ENCODE measurements at places on chromosomes 16 and 17. TPM values are rescaled to one million over a fixed set of nuclear protein-coding genes. Genes with fewer than 3 reads are reported as not detected.
A peak's percentile ranks its signal among the peaks of the same experiment; 100 is the strongest.

DNA sequence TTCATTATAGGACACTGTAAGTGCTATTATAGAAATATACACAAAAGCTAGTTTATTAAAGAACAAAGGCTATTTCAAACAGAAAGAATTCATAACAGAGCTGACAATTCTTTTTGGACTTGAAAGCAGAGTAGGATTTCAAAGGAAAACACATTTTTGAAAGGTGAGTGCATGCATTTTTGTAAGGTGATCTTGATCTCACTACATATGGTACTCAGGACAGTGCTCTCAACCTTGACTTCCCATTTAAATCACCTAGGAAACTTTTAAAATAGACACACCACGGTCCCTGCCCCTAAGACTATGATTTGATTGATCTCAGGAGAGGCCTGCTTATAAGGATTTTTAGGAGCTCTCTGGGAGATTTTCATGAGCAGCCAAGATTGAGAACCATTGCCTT lies 1362.0 kb downstream of the CDH8 start:
- no peak for DNase-seq

- no peak for DNase-seq
Observed at GRCh38 chr17:8976638-8977037, 11.1 kb upstream of the PIK3R5 start.

- no peak for DNase-seq
Observed at GRCh38 chr17:12187658-12188057, 167.0 kb downstream of the MAP2K4 start.

DNA sequence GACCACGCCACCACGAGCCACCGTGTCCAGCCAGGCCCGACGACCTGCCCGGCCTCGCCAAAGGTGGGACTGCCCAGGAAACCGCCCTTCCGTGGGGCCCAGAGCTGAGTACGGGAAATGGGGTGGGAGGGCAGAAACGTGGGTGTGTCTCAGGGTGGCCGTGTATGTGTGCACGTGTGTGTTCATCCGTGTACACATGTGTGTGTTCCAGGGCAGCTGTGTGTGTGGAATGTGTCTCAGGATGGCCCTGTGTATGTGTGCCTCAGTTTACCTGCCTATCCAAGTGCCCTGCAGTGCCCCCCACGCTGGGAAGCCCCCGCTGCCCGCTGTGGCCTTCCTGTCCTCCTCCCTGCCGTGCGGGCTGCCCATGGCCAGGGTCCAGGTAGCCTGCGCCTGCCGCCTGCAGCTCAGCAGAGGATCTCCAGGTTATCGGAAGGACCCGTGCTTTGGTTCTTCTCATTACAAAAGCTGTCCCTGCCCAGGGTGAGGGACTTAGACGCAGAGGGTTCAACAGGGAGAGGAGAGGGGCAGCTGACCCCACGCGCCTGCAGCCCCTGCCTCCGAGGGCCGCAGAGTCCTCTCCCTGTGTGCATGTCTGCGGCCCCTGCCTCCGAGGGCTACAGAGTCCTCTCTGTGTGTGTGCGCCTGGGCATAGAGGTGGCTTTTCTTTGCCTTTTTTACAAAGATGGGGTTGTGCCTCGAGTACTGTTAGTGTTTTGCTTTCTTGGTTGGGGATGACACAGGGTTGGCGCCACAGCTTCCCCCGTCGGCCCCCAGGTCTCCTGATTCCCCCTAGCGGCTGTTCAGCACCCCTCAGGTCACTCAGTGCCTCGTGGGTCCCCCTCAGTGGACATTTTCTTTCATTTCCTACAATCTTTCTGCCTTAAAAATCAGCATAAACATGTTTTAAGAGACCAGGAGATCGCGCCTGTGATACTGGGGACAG lies 23.6 kb downstream of the ZNF469 start:
- DNase-seq: no peak

DNA sequence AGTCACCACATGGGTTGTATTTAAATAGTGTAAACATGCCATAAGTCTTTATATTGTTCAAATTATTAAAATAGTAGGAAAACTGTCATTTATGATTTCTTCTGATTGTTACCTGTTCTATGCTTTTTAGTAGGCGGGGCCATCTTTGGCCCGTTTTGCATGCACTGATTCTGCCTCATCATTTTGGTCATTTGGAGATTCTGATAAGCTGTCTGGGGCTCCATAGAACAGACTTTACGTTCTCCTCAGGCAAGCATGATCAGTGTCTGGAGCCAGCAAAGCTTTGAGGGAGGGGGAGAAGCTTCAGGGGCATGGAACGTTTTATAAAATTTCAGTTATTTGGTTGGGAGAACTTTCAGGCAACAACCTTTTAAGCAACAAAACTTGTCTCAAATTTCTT lies 8.8 kb downstream of the NDEL1 start:
- no peak for DNase-seq

- DNase-seq: peak; percentile 34
Observed at GRCh38 chr17:69473841-69474831, 59.6 kb downstream of the MAP2K6 start.

ALOX12 gene
- total RNA-seq: 0.34 TPM

Data from foreskin keratinocyte (primary cell).